Stimulated activated CD8-positive, alpha-beta memory T cell treated with anti-CD3 and anti-CD28 coated beads, Interleukin-15, amount 100 ng/mL, for 48 hours (primary cell): ENCODE measurements at places on chromosomes 2 and 18.

GRCh38 chr2:97969081-97970067 is 26.4 kb downstream of the TMEM131 start:
- no peak for DNase-seq

- no peak for DNase-seq
Observed at GRCh38 chr2:19369341-19369955, 11.0 kb upstream of the OSR1 start.

- DNase-seq = no peak
Observed at GRCh38 chr18:76491473-76491775, 3.6 kb downstream of the ZNF516 start.

GRCh38 chr18:34809451-34810072 is 99.5 kb downstream of the DTNA start:
- no peak for DNase-seq

DNA sequence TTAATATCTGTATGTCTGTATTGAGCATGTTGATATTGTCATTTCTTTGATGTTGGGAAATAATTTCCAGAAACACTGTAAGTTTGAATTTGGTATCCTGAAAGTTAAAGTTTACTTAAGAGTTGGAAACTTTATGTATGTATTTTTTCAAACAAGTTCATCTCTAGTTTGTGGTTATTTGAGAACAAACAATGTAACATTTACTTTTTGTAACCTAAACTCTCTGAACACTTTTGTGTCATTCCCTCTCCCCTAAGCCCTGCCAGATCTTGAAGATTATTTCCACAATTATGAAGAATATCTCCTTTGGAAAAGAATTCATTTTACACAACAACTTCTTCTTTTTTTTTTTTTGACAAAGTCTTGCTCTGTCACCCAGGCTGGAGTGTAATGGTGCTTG is 24.9 kb downstream of the TDRD15 start:
- DNase-seq = no peak

DNA sequence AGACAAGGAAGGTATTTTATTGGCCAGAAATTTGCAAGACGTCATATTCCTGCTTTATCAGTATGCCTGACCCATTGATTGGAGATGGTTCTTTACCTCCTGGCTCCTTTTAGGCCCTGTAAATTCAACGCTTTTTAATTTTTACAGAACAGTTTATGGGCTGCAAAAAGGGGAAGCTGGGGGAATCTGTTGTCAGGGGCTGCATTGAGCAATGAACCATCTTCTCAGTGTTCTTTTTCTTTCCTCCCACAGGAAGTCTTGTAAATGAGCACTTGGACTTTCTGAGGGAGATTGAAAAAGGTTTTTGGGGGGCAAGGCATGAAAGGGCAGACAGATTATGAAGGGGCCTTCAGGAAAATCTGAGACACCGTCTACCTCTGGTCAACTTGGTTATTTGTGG is 503.6 kb upstream of the TNP1 start:
- DNase-seq = no peak

GRCh38 chr2:191265311-191266170 is 20.3 kb downstream of the MYO1B start:
- DNase-seq = no peak

DNA sequence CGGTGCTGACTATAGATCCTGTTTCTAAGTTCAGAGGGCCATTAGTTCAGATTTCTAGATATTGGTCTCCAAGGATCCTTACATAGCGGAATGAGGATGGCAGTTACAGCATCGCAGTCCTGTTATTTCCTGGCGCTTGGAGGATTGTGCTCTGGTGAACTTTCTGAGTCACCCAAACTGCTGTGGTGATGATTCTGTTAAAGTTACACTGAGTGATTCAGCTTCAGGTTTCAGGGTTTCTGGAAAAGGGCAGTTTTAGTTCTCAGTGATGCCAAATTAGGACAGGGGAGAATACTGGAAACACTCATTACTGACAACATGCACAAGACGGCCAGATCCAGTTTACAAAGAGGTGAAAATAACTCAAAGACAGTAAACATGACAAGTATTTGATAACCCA is 52.1 kb upstream of the ANKRD62 start:
- no peak for DNase-seq

GRCh38 chr2:20666005-20666303 is 990 bp upstream of the GDF7 start:
- DNase-seq = no peak

- no peak for DNase-seq
Observed at GRCh38 chr18:29855637-29856036, 1186.9 kb downstream of the DSC3 start.

DNA sequence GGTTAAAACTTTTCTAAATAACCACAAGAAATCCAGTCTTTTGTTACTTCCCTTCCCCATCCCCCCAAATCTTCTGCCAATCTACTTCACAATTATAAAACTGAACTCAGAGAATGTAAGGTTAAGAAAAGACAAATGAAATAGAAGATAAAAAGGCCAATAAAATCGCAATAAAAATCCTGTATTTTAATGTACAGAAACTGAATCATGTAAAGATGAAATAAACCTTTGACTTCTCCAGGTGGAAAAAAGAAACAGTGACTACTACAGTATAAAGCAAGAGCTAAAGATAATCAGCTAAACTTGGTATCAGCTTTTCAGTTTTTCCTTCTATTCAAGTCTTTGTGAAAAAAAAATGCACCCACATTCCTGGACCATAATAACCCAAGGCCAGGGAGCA is 1.7 kb downstream of the SYT4 start:
- no peak for DNase-seq

DNA sequence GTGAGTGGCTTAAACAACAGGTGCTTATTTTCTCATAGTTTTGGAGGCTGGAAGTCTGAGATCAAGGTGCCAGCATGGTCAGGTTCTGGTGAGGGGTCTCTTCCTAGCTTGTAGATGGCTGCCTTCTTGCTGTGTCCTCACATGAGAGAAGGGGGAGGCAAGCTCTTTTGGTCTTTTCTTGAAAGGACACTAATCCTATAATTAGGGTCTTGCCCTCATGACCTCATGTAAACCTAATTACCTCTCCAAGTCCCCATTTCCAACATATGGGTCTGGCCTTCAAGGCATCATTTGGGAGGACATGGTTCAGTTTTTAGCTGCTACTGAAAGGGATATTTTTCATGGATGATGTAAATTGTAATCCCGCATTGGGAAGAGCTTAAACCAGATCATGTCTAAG is 18.0 kb downstream of the RBM44 start:
- no peak for DNase-seq

GRCh38 chr2:40227210-40227609 is 224.7 kb downstream of the SLC8A1 start:
- no peak for DNase-seq

- DNase-seq = no peak
Observed at GRCh38 chr2:213288913-213289700, 4.8 kb downstream of the SPAG16 start.

DNA sequence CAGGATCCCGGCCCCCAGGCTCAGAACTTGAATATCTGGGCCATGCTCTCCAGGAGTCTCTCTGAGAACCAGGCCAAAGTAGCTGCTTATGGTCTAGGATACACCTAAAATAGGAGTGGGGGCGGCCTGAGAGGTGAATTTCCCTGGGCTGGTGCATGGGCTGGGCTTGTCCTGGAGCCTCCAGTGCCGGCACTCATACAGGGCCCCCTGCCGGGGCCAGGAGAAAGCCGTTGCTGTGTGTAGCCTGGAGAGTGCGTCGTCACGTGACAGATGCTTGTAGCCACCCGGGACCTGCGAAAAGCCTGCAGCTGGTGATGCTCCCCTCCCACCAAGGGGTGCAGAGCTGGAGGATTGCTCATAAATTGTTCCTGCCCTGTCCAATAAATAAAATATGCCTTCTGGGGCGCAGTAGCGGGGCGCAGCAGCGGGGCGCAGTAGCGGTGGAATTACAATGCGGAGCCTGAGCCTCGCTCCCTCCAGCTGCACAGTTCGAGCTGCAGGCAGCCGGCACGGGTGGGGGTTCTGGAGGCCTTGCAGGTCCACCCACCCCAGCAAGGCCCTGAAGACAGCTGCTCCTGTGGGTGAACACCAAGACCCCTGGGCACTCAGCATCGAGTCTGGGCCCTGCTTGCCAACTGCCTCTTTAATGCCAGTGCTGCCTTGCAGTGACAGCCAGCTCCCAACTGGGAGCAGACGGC is 289.9 kb downstream of the NDUFA10 start:
- no peak for DNase-seq

GRCh38 chr2:30235008-30235655 is 3.8 kb downstream of the LBH start:
- DNase-seq = peak; percentile 63

- no peak for DNase-seq
Observed at GRCh38 chr2:86661333-86661732, 37.7 kb upstream of the RNF103 start.
